NCI-H446 (cell line): ENCODE measurements at places on chromosomes 5 and 9.

GRCh38 chr9:125379208-125379607, 117.6 kb downstream of the GAPVD1 start:
- DNase-seq = no peak

DNA sequence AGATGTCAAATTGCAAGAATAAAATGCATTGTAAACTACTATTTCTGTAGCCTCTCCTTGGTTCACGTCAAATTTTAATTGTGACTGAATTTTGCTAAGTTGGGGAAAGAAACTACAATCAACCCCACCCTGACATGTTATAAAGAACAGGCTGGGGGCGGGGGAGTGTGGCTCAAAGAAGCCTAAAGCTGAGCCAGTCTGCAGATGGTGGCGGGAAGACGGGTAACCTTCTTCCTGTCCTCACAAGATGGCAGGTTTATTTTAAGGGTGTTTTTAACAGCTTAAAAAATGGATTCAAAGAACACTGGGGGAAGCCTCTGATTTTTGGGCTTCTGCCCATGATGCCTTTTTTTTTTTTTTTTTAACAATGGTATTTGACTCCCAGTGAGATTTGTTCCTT, 68.5 kb upstream of the MELK start:
- DNase-seq = no peak

DNA sequence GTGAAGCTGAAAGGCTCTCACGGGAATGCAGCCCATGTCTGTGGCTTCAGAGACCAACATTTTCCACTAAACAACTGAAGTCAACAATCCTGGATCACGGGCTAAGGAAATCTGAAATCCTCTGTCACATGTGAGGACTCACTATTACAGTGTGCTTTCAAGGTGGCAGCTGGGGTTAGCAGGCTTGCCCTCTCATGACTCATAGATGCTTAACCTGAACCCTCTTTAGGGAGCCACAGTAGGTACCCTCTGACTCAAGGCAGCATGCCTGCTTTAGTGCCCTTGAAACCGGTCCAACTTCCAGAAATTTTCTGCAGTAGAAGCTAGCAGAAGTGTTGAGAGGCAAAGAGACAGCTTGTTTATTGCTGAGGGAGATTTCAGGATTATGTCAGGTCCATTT, 232.5 kb downstream of the GABRB2 start:
- peak; percentile 66 for DNase-seq

- no peak for DNase-seq
Observed at GRCh38 chr9:2085716-2086115, 70.6 kb downstream of the SMARCA2 start.

GRCh38 chr5:123512611-123513461, 859 bp downstream of the CSNK1G3 start:
- peak; percentile 9 for DNase-seq

GRCh38 chr9:36102742-36103495, 33.6 kb upstream of the GLIPR2 start:
- DNase-seq = peak; percentile 86

DNA sequence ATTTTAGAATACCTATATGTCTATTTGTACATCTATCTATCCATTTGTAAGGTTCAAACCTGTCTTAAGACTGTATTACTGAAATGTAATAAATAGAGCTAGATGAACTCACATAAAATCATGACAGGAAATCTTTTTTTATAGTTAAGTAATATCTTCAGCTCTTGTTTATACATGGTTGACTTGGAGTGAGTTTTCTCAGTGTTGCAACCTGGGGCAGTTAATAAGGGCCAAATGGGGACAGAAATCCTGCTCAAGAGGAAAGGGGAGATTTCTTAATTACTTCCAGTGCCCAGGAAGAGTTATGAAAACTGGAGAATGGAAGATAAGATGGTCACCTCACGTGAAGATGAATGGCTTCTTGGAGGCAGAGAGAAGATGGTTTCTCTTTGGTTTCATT, 265.1 kb upstream of the FBXL7 start:
- no peak for DNase-seq

DNA sequence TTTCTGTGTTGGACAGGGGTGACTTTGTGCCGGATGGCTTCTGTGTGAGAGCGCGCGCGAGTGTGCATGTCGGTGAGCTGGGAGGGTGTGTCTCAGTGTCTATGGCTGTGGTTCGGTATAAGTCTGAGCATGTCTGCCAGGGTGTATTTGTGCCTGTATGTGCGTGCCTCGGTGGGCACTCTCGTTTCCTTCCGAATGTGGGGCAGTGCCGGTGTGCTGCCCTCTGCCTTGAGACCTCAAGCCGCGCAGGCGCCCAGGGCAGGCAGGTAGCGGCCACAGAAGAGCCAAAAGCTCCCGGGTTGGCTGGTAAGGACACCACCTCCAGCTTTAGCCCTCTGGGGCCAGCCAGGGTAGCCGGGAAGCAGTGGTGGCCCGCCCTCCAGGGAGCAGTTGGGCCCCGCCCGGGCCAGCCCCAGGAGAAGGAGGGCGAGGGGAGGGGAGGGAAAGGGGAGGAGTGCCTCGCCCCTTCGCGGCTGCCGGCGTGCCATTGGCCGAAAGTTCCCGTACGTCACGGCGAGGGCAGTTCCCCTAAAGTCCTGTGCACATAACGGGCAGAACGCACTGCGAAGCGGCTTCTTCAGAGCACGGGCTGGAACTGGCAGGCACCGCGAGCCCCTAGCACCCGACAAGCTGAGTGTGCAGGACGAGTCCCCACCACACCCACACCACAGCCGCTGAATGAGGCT, at the start of gene ADRB2:
ADRB2 (plus strand) TSS at position 559 of the 686 bp plus-strand sequence. CDS start 221 bp downstream, outside the sequence.
- DNase-seq = peak; percentile 74

DNA sequence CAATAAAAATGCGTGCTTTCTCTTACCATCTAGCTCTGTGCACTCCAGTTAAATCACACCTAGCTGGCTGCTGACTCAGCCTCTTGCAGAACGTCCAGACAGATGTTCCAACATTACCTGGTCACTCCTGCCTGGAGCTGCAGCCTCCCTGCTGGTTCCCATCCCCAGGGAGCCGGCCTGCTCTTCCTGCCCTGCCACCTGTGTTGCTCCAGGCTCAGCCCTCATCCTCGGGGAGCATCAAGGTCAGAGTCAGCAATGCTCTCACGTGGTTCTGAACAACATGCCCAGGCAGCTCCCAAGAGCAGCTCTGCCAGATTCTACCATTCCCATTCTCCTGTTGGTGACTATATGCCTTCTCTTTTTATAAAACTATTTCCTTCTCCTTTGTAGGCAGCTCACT, 81.3 kb downstream of the GADD45G start:
- no peak for DNase-seq

GRCh38 chr5:50441493-50441955, 436 bp upstream of the EMB start:
- DNase-seq = no peak

- DNase-seq = no peak
Observed at GRCh38 chr9:116059466-116059865, 94.1 kb upstream of the PAPPA start.

GRCh38 chr9:109134167-109134578, 14.4 kb upstream of the TMEM245 start:
- DNase-seq = no peak

DNA sequence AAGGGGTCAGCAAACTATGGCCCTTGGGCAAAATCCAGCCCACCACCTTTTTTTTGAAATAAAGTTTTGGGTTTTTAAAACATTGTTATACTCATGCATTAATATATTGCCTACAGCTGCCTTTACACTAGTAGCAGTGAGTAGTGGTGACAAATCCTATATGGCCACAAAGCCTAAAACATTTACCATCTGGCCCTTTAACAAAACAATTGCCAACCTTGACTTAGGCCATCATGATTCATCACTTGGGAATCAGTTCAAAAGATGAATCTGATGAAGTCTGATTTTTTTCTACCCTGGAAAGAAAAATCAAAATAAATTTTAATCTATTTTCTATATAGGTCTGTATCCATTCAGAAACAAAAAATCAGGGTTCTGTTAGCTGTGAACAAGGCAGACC, 484.9 kb downstream of the BNC2 start:
- DNase-seq = no peak

GRCh38 chr9:113669522-113670115, 206.1 kb downstream of the RGS3 start:
- no peak for DNase-seq

DNA sequence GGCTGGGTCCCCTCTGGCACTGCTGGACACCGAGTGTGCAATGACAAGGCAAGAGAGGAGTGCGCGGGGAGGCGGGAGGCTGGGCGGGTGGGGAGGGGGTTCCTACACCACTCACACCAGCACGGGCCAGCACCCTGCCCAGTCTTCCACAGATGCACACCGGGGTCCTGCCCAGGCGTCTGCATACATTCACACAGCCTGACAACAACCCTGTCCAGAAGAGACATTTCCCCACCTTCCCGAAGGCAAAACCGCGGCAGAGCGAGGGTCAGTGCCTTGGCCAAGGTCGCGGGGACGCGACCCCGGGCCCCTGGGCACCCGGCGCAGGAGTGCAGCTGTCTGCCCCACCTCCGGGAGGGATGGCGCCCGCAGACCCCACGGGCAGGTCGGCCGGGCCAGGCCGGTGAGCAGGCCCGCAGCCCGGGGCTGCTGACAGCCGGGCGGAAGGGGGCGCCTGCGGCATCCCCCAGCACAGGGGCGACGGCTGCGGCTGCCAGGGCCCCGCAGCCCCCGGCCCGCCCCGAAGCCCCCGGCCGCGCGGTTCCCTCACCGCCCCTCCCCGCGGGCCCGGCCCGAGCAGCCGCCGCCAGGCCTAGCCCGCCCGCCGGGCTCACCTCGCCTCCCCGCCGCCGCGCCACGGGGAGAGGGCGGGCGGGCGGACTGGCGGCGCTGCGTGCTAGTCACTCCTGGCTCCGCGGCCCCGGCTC, 496 bp downstream of the MAPK9 start:
- DNase-seq = no peak

DNA sequence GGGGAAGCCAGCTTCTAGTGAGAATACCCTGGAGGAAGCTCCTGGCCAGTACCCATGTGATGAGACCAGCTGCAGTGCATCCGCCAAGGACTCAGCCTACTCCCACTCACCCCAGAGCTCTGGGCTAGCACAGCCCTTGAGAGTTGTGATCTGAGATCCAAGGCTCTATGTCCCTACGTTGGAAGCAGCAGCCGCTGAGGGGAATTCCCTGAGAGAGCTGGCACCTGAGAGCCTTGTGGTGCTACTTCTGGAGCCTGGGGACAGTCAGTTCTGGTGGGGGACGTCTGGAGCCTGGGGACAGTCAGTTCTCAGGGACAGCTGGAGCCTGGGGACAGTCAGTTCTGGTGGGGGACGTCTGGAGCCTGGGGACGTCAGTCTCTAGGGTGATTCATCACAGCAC, 39.2 kb downstream of the PDZD2 start:
- DNase-seq = no peak

- peak; percentile 33 for DNase-seq
Observed at GRCh38 chr5:11037080-11037479, 276.0 kb upstream of the DAP start.

- no peak for DNase-seq
Observed at GRCh38 chr5:97891971-97892370, 708.9 kb upstream of the RIOK2 start.

DNA sequence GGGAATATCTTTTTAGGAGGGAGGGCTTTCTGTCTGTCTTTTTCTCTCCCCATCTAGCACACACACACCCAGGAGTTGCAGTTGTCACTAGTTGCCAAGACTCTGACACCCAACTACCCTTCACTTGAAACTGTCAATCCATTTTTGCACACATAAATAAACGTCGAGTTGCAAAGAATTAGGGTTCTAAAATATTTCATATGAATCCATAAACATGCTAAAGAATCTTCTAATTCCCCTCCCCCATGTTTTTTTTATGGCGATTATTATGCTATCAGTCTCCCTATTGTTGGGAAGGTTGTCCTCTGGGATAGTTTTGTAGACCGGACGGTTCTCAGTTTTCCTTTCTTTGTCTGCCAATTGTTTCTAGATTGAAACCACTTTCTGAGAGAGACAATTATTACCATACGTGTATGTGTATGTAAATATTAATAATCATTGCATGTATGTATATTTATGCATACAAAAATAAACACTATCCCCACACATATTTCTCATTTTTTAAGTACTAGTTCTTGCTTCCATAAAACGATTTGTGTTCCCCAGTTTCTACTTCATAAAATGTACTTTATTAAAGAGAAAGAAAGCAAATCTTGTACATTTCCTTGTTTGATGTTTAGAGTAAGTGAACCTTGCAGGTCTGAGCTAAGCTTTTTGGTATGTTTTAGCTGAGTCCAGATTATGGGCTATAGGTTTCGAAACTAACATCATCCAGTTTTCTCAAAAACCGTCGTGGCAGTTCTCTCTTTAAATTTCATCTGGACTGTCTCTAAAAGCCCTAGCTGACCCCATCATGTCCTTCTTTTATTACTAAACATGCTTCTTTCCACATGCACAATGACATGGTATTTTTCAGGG, 165.0 kb upstream of the MPDZ start:
- peak; percentile 95 for DNase-seq

DNA sequence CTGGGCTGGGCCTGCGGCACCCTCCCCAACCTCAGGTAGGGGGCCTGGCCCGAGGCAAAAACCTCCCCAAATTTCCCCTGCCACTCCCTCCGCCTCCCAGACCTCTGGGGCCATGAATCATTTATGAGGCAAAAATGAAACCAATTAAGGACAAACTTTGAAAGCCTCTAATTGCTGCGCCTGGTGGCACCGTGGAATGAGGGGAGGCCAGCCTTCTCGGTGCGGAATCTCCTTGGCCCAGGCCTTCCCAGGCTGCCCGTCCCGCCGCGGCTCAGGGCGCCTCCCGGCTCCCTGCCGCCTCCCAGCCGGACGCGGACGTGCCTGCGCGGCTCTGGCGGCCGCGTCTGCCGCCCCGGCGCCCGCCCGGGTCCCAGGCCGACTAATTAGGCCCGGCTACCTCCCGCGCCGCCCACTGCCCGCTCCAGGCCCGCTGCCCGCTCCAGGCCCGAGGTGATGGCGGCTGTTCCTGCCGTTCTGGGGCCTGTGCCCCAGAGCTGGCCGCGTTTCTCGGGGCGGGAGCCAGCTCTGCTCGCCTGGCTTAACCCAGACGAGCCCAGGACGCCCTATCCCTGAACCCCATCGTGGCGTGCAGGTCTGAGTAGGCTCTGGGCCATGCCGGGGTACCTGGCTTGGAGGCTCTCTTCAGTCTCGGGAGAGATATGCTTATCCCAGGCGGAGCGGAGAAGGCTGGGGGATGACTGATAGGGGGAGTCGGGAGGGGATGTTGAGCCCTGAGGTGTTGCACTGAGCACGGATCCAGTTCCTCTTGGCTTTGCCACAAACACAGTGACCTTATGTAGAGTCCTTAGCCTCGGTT, 20.1 kb downstream of the CXXC5 start:
- DNase-seq = no peak

DNA sequence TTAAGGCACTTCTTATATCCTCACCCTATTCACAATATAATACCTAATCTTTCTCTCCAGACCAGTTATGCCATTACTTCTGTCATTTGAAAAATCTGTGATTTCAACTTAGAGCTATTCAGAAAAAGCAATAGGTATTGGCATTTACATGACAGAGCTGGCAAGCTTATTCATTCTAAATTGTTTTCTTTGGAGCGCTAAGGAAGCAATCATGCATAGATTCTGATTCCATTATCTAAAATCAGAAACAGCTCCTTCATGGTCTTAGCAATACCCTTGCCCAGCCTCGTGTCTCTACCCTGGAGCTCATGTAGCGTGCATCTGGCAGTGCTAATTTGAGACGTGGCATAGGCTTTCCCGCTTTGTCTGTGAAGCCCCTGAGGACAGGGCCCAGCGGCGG, 4.5 kb downstream of the SLC1A1 start:
- no peak for DNase-seq

GRCh38 chr5:74167206-74167929, 473.2 kb downstream of the ENC1 start:
- DNase-seq = no peak
